ENCODE measurements at places on chromosomes 16 and 17. TPM values are rescaled to one million over a fixed set of nuclear protein-coding genes. Genes with fewer than 3 reads are reported as not detected.

Gene FOXF1
- total RNA-seq, result not detected

Gene ACSM5
- not detected for total RNA-seq

Gene TGFB1I1
- 34.3 TPM for total RNA-seq

Gene HSF4
- 13.5 TPM for total RNA-seq

Gene CCL23
- not detected for total RNA-seq

Gene NOD2
- not detected for total RNA-seq

Gene NMRAL1
- total RNA-seq, result 43.2 TPM

Gene PLXDC1
- total RNA-seq, result 0.20 TPM

Gene KRT20
- 0.17 TPM for total RNA-seq

Gene PRSS53
- total RNA-seq, result 0.78 TPM

Gene SLFN12L
- total RNA-seq, result not detected

Gene TEKT5
- total RNA-seq, result not detected

Gene FTSJ3
- total RNA-seq, result 61.0 TPM

Gene PRSS21
- total RNA-seq, result 0.19 TPM

Gene SULT1A2
- total RNA-seq, result not detected

Gene SLC35G6
- total RNA-seq, result not detected

Gene PIPOX
- not detected for total RNA-seq

Gene PDE6G
- total RNA-seq, result 2.5 TPM

Gene SPNS3
- 0.05 TPM for total RNA-seq

Gene NDEL1
- 57.8 TPM for total RNA-seq

Gene KRT23
- total RNA-seq, result 0.08 TPM

Gene ICAM2
- not detected for total RNA-seq

Gene TLE7
- total RNA-seq, result not detected

Gene FBXL16
- 2.6 TPM for total RNA-seq

Gene DRG2
- 52.0 TPM for total RNA-seq

Gene CDH8
- total RNA-seq, result 0.38 TPM

Gene KRTAP9-8
- not detected for total RNA-seq

Gene TMEM98
- total RNA-seq, result 48.8 TPM

Gene CCDC78
- total RNA-seq, result 5.9 TPM

Gene RNF222
- not detected for total RNA-seq

Gene IL34
- total RNA-seq, result 0.44 TPM

Gene KRT34
- total RNA-seq, result 0.35 TPM

Gene PLCG2
- total RNA-seq, result 3.9 TPM

Gene MEIOB
- 1.7 TPM for total RNA-seq

Gene ARHGAP44
- 3.1 TPM for total RNA-seq

Gene CAPNS2
- not detected for total RNA-seq

Gene TMC5
- 6.1 TPM for total RNA-seq

Gene ZSCAN10
- total RNA-seq, result not detected

Gene GLIS2
- total RNA-seq, result 32.4 TPM

Gene NPTX1
- 85.9 TPM for total RNA-seq

Gene TNRC6A
- 25.7 TPM for total RNA-seq

Gene ZPBP2
- not detected for total RNA-seq

Gene CDRT15
- not detected for total RNA-seq

Gene AURKB
- total RNA-seq, result 166 TPM

Gene TMEM100
- not detected for total RNA-seq

Data from A549 treated with CpdA at 1 μM for 4 hours (cell line).